ENCODE measurements at places on chromosomes 5 and 9.

GRCh38 chr9:97984188-97985057 lies 1.3 kb downstream of the ANP32B start:
- DNase-seq: peak; percentile 86

DNA sequence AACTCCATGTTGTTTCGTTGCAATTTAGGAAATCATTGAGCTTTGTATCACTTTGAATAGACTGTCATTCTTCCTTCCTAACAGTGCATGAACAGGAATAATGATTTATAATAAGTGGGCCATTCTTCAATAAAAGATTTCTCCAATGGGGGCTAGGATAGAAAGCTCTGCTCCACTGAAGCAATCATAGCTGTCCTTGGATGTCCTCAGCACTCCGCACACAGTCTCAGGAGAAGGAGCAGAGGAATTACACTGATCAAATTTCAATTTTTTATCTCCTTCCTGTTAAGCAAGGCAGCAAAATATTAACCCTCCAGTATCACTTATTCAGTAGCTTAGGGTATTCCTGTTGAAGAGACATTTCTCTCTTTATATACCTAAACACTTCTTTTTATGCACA lies 532.7 kb upstream of the ST8SIA4 start:
- DNase-seq: no peak

- DNase-seq: peak; percentile 97
Measured at GRCh38 chr5:91379914-91380490, 3.1 kb downstream of the ARRDC3 start.

DNA sequence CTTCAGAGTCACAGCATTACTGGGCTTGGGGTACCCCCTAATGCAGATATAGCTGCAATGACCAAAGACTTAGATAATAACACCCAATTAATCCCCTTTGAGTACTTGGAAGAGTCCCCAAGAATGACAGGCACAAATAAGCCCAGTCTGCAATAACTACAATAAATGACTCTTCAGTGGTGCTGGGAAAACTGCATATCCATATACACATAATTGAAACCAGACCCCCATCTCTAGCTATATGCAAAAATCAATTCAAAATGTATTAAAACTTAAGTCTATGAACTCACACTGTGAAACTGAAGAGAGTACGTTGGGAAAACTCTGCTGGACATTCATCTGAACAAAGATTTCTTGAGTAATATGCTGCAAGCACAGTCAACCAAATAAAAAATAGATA lies 422.5 kb downstream of the CDH18 start:
- DNase-seq: no peak

- DNase-seq: no peak
Measured at GRCh38 chr9:73916016-73916673, 581.0 kb upstream of the RORB start.

DNA sequence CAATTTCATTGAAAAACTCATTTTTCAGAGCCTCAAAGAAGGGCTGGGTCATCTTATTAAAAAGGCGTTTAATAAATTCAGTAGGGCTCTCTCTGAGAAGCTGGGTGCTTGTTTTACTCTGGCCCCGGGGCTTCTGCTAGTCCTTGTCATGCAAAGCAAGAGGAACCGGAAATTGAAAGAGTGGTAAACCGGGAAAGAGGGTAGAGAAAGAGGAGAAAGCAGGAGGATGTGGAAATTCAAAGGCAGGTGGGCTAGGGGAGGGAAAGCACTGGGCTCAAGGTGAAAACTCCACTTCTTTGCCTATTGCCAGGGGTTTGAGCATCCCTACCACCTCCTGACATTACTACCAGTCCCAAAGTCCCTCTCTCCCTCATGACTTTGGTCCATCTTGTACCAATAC lies 64.6 kb upstream of the AGXT2 start:
- no peak for DNase-seq

DNA sequence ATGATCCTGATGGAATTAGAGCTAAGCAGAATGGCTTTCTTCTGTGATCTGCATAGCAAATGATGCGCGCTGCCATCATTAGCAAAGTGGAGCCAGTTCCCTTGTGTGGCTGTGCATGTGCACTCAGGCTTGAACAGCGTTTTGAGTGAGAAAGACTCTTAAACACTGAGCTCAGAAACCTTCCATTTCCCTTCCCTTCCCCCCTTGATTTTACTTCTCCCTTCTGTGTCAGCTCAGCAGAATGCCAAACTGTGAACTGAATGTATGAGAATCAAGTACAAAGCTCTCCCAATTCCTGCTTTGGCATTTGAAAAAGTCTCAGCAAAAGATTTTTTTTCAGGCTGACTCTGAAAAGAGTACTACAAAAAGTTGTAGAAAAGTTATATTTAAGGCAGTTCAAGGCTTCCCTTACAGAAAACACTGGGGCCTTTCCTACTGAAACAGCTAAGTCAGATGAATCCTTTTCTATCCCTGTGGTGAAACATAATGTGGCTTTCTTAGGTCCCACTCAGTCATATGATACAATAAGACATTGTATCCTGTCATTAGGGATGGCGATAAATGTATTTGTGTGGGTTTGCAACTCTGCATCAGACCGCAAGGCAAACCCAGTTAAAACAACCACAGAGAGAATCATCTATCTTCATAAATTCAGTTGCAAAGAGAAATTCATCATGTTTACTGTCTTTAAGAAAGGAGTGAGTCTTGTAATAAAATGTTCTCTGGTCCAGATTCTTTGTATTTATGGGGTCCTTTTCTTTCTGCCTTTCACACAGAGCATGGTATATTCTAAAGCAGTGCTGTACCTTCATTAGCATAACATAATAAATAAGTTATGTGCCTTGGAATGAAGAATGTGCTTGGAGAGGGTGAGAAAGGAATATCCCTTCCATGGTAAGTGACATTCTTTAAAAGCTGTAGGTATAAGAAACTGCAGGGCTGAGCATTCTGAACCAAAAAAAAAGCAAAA lies 222.6 kb downstream of the CAAP1 start:
- no peak for DNase-seq

DNA sequence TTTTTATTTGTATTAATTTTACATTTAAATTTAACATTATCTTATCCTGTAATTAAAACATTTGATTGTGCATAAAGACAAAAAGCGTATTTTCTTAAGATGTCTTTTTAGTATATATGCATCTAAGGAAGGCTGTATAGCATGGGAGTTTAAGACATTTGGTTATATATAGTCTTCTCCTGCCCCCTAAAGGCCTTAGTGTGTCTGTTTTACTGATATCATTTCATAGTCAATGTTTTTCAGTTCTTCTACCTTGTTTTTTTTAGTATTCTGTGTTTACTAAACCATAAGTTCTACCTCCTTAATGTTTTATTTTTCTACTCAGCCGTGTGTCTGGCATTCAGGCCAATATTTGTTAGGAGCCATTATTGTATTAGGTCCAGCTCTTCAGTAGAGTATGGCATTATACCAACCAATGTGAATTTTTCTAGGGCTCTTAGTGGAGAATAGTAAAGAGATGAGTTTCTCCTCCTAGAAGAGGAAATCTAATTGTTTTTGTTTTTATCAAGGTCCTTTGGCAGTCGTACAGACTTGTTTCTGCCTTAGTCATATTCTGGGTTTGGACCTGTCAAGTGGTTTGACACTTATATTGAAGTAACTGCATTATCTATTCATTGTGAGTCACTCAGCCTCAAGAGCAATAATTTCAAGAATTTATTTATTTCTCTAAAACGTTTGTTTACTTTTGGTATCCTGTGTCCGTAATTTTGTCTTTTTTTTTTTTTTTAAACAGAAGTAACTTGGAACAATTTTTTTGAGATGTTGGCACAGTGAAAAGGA lies 74.8 kb downstream of the SLF1 start:
- no peak for DNase-seq

All from left hindlimb (tissue), 1 donor.